ENCODE measurements at places on chromosomes 6 and 20.
A peak's percentile ranks its signal among the peaks of the same experiment; 100 is the strongest.

GRCh38 chr6:9458424-9458823 lies 956.5 kb downstream of the TFAP2A start:
- DNase-seq, result no peak

DNA sequence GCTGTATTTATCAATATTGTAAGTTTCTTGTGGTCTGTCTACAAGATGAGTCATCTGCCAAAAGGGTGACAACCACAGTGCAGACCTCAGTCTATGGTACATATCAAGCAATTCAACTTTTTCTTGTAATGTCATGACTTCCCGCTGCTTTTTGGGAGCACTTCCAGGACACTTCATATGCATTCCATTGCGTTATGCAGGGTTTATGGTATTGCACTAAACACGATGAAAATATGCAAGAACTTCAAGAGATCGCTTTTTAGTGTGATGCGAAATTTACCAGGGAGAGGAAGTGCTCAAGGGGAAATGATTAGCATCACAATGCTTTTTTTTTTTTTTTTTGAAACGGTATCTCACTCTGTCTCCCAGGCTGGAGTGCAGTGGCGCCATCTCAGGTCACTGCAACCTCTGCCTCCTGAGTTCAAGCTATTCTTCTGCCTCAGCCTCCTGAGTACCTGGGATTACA lies 166.5 kb downstream of the TFAP2A start:
- DNase-seq, result no peak

GRCh38 chr6:26550250-26550993 lies 12.3 kb downstream of the HMGN4 start:
- DNase-seq, result peak; percentile 65

GRCh38 chr6:33171880-33172687 lies 20.2 kb downstream of the COL11A2 start:
- no peak for DNase-seq

Measured in uterus (tissue), 4 donors.